Activated CD8-positive, alpha-beta memory T cell treated with anti-CD3 and anti-CD28 coated beads, Interleukin-2, amount 50 U/mL, for 4 hours (primary cell): ENCODE measurements at places on chromosomes 5 and 9.

DNA sequence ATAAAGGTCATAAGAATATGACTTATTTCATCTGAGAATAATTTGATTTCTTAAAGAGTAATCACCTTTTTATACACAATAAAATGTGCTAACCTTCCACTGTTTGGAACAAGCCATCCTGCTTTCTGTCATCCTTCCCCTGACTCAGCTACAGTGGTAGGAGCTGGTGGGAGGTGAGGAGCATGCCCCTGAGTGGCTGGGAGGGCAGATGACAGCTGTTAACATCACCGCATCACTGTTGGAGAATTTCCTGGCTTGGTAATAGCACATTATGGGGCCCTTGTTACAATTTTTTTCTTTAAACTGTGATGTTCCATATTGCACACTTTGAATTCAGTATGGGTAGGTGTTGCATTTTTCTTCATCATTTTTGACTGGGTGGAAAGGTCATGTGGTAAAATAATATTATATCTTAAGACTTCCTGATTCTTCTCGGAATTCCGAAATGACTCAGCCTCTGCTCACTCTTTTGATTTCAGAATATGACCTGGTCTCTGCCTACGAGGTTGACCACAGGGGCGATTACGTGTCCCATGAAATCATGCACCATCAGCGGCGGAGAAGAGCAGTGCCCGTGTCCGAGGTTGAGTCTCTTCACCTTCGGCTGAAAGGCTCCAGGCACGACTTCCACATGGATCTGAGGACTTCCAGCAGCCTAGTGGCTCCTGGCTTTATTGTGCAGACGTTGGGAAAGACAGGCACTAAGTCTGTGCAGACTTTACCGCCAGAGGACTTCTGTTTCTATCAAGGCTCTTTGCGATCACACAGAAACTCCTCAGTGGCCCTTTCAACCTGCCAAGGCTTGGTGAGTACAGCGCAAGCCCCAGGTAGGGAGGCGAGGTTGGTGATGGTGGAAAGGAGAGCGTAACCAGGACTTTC is 5.8 kb downstream of the ADAMTS16 start:
- no peak for DNase-seq

- DNase-seq: no peak
Measured at GRCh38 chr5:172953776-172954675, 5.2 kb upstream of the RPL26L1 start.

DNA sequence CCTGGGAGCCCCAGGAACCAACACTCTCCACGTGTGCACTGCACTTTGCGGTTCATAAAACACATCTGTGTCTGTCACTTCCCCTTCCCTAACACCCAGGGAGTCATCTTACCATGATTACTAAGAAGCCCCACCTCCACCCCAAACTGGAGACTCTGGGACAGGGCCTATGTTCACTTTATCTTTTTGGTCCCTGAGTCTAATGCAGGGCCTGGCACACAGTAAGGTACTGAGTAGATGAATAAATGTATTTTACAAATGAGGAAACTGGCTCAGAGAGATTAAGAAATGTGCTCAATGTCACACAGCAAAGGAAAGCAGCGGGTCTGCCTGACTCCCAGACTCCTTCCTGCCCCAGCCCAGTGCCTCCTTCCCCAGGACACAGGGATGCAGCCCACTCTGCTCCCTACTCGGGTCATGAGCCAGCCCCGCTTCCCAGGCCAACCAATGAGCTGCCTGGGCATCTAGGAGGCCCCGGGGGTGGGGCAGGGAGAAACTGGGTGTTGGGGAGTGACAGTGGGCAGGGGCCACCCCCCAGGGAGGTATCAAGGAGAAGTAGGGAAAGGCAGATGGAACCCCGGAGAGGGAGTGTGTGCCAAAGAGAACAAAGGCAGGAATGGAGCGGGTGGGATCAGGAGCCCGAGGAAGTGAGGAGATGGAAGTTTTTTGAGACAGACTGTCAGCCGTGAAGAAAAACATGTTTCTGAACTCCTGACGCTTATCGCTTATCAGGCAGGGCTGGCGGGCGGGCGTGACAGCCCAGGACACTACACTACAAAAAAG is 30.5 kb downstream of the SHB start:
- no peak for DNase-seq

GRCh38 chr5:112418659-112419163 is 366 bp downstream of the EPB41L4A start:
- DNase-seq: no peak

DNA sequence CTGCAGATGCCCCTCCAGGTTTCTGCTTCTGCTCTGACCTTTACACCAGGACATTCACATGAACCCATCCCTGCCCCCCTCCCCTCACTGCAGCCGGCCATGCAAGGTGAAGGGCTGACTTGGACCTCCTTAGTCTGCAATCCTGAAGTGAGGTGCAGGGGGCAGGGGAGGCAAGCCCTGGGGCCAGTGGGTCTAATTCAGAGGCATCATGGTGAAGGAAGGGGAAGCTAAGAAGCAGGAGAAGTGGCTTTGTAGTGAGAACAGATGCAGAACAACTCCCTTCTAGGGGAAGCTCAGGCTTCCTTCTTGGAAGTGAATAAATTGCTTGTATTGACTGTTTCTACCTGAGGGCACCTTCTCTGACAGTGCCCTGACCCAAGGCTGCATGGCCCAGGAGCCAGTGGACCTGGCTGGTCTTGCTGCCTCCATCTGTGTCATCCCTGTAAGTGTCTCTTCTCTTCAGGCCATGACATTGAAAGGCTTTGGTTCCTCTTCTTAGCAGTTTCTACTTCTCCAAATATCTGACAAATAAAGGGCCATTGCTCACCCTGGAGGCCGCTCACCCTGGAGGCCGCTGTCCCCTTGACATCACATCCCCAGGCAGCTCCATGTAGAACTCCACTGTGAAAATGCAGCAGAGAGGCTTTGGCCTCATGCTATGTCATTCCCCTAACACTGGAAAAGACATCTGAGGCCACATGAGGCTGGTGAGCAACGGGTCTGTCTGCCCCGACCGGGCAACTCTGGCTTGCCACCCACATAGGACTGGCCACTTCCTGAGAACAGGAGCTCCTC is 55.3 kb downstream of the GADD45G start:
- DNase-seq: no peak

- DNase-seq: no peak
Measured at GRCh38 chr9:98702340-98702739, 6.4 kb downstream of the GABBR2 start.

DNA sequence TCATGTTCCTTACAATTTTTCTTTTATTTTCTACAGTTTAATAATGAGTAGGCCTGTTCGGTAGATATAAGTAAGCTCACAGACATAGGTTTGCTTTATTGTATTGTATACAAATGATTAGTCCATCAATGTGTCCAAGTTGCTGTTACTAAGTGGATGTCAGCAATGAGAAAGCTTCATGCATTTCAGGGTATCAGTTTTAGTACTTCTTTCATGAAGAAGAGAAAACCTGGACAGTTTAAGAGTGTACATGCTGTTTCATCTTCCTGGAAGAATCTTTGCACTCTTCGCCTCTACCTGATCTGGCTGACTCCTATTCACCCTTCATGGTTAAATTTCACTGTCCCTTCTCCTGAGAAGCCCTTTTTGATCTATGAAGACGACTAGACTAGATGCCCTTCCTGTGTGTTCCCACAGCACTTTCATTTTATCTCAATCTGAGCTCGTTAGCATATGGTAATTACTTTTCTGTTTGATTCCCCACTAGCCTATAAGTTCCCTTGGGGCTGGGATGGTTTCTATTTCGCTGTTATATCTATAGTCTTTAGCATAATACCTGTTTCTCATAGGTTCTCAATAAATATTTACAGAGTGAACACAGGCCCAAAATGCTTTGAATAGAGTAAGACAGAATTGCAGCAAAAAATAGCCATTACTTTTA is 70.7 kb downstream of the CETN3 start:
- no peak for DNase-seq

- no peak for DNase-seq
Measured at GRCh38 chr5:94024101-94024500, 282.7 kb upstream of the POU5F2 start.

GRCh38 chr5:137091472-137091871 is 407.7 kb downstream of the SPOCK1 start:
- no peak for DNase-seq

GRCh38 chr9:754150-754931 is 87.2 kb upstream of the DMRT1 start:
- no peak for DNase-seq

DNA sequence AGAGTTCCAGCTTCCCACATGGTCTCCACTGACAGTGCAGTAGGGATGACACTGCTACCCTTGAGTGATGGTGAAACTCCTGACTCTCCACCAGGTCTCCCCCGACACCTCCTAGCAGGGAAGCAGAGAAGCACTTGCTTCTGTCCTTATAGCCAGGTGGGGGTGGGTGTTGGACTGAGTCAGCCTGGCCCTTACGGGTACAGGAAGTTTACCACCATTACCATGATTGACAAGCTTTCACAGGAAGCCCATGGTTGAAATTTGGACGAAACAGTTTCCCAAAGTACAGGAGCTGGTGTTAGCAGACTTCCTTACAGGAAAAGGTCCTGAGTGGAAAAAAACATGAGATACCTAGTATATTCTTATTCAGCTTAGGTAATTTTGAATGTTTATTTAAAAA is 3.1 kb upstream of the FBXL7 start:
- no peak for DNase-seq

- no peak for DNase-seq
Measured at GRCh38 chr9:28547527-28547926, 974.2 kb upstream of the C9orf72 start.

DNA sequence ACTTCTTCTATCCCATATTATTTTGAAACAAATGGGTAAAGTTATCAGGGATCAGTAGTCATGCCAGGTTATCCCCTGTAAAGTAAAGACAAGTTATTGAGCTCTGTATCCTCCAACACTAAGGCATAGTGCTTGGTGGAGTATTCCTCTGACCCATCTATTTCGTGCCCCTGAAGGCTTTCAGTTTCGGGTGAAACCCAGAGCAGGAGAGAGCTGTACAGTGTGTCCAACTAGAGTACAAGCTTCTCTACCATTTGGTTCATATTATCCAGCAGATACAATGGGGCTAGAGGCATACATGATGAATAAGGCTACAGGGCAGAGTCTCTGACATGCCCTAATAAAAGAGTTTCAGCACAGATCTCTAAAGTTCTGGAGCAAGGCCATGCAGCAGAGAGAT is 3.2 kb upstream of the SLC22A4 start:
- no peak for DNase-seq

DNA sequence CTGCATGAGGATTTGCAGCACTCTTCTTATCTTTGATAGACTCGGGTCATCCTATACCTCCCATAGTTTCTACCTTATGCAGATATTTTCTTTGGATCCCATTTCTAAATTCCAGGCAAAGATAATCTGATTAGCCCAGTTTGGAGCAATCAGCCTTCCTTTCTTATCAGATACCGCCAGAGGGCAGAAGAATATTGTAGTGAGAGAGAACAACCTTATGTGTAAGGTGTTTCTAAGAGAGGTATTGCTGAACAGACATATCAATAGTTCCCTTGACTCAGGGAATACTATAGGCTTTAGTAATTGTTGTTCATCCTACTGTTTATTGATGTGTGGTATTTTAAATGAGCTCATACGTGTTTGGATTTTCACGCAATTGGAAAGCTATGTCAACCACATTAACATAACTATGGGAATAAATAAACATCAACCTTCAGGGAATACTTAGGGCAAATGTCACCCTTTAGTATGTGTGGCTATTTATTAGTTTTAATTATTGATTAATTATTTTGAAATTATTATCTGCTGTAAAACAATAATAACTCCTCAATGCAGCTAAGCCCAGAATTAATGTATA is 1435.2 kb upstream of the CDH9 start:
- DNase-seq: no peak

GRCh38 chr5:52181403-52181802 is 606.3 kb upstream of the ITGA1 start:
- DNase-seq: no peak
